ENCODE measurements at places on chromosomes 7 and 10. TPM values are rescaled to one million over a fixed set of nuclear protein-coding genes. Genes with fewer than 3 reads are reported as not detected.

- H3K4me1 ChIP-seq: peaks cover 59% of the 10 kb centered on the region
- peaks cover 1% of the 10 kb centered on the region for H3K36me3 ChIP-seq
- no peaks in the 10 kb centered on the region for H3K27me3 ChIP-seq
- no peak for DNase-seq
- no peak overlapping the region for H3K4me3 ChIP-seq
- no peak overlapping the region for H3K27ac ChIP-seq
Measured at GRCh38 chr7:105853931-105854419, 22.4 kb downstream of the ATXN7L1 start.

DNA sequence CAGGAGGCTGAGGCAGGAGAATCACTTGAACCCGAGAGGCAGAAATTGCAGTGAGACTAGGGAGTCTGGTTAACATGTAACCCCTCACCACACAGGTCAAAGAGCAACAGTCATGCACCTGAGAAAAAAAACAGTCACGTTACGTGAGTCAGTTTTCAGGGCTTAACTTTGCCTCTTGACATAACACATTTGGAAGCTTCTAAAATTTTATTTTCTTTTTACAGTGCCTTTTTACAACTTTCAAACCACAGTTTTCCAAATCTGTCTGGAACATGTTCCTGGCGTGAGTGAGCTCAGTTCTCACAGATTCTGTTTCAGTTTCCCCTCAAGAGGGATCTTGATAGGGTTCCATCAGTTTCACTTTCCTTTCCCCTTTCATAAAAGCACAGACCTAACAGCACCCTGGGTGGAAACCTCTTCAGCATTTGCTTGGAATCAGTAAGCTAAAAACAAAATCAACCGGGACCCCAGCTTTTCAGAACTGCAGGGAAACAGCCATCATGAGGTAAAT is 4.4 kb downstream of the IFIT3 start:
- peaks cover 7% of the 10 kb centered on the region for H3K36me3 ChIP-seq
- H3K4me1 ChIP-seq: peaks cover 57% of the 10 kb centered on the region
- peak overlapping the region; percentile 86 for H3K27ac ChIP-seq
- H3K27me3 ChIP-seq: peaks cover 46% of the 10 kb centered on the region

The SPDYE16 gene
- total RNA-seq: 0.12 TPM

GRCh38 chr10:50367732-50368131 is 116.4 kb upstream of the ASAH2 start:
- peaks cover 39% of the 10 kb centered on the region for H3K36me3 ChIP-seq
- H3K27me3 ChIP-seq: no peaks in the 10 kb centered on the region
- no peak overlapping the region for H3K4me3 ChIP-seq
- no peak overlapping the region for H3K27ac ChIP-seq
- peaks cover 8% of the 10 kb centered on the region for H3K4me1 ChIP-seq
- DNase-seq: no peak

- H3K27me3 ChIP-seq: peaks cover 15% of the 10 kb centered on the region
- no peak for DNase-seq
- H3K4me3 ChIP-seq: no peak overlapping the region
- no peaks in the 10 kb centered on the region for H3K4me1 ChIP-seq
- no peak overlapping the region for H3K27ac ChIP-seq
- H3K36me3 ChIP-seq: no peaks in the 10 kb centered on the region
Measured at GRCh38 chr7:118327174-118327573, 102.7 kb downstream of the ANKRD7 start.

- H3K4me3 ChIP-seq: peak overlapping the region; percentile 15
- H3K36me3 ChIP-seq: no peaks in the 10 kb centered on the region
- H3K27ac ChIP-seq: no peak overlapping the region
- DNase-seq: peak; percentile 38
Measured at GRCh38 chr10:116848032-116848943, 1.0 kb upstream of the ENO4 start.

The VSTM4 gene
- total RNA-seq: not detected

The ABCC2 gene
- total RNA-seq: 0.70 TPM

- no peak for DNase-seq
- no peak overlapping the region for H3K4me3 ChIP-seq
- H3K4me1 ChIP-seq: peaks cover 2% of the 10 kb centered on the region
- H3K27me3 ChIP-seq: peaks cover 61% of the 10 kb centered on the region
Measured at GRCh38 chr7:32428546-32428945, 61.6 kb downstream of the LSM5 start.

DNA sequence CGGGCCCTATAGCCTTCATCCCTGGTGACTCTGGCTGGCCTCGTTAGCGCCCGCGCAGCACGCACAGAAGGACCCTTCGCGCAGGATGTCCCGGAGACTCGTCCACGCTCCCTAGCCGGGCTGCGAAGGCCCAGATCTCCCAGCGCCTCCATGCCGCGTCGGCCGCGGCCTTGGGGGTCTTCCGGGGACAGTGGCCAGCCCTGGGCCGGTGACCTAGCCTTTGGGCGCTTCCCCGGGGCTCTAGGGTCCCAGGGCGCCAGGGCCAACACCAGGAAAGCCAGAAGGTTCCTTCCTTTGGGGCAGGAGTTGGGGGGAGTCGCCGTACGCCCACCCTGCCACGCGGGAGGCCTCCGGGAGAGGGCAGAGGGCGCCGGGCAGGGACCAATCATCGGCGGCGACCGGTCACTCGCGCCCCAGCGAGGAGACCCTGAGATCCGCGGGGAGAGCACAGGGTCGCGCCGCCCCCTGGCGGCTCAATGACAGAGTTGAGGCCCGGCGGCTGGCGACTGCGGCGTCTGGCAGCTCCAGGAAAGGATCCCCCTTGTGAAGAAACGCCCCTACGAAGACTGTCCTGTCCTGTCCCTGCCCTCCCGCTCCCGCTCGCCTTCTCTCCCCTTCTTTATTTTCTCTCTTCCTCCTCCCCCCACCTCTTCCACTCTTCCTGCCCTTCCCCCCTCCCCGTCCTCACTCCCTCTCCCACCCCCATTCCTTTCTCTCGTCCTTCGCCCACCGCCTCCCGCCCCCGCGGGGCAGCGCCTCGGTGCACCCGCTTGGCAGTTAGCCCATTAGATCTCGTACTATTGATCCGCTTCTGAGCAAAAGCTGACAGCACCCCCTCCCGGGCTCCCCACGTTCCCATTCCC is 62.3 kb upstream of the LBX1 start:
- peaks cover 79% of the 10 kb centered on the region for H3K27me3 ChIP-seq
- H3K36me3 ChIP-seq: no peaks in the 10 kb centered on the region
- peak overlapping the region; percentile 80 for H3K4me3 ChIP-seq
- H3K27ac ChIP-seq: no peak overlapping the region
- DNase-seq: peak; percentile 62
- peaks cover 12% of the 10 kb centered on the region for H3K4me1 ChIP-seq

GRCh38 chr10:30792025-30792424 is 162.5 kb upstream of the LYZL2 start:
- peaks cover 4% of the 10 kb centered on the region for H3K36me3 ChIP-seq
- no peaks in the 10 kb centered on the region for H3K27me3 ChIP-seq
- H3K4me1 ChIP-seq: peaks cover 30% of the 10 kb centered on the region
- peak overlapping the region; percentile 73 for H3K27ac ChIP-seq

The WNT8B gene
- not detected for total RNA-seq

The KCP gene
- total RNA-seq: 0.14 TPM

DNA sequence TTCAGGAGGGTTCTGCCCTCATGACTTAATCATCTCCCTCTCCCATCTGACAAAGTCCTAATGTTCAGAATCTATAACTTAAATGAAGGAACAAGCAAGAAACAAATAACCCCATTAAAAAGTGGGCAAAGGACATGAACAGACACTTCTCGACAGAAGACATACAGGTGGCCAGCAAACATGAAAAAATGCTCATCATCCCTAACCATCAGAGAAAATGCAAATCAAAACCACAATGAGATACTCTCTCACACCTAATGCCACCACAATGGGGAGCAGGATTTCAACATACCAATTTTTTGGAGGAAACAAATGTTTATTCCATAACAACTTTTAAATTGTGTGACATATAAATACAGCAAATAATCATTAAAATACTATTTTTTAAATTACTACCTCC is 3.0 kb upstream of the HTR7 start:
- no peak overlapping the region for H3K4me3 ChIP-seq
- peaks cover 72% of the 10 kb centered on the region for H3K27me3 ChIP-seq
- peaks cover 7% of the 10 kb centered on the region for H3K4me1 ChIP-seq
- H3K36me3 ChIP-seq: no peaks in the 10 kb centered on the region
- no peak overlapping the region for H3K27ac ChIP-seq

GRCh38 chr7:13563257-13563656 is 426.2 kb downstream of the ETV1 start:
- no peaks in the 10 kb centered on the region for H3K36me3 ChIP-seq
- H3K27me3 ChIP-seq: peaks cover 3% of the 10 kb centered on the region
- no peak overlapping the region for H3K27ac ChIP-seq
- DNase-seq: no peak
- no peak overlapping the region for H3K4me3 ChIP-seq

The CNTNAP2 gene
- total RNA-seq: 0.22 TPM

DNA sequence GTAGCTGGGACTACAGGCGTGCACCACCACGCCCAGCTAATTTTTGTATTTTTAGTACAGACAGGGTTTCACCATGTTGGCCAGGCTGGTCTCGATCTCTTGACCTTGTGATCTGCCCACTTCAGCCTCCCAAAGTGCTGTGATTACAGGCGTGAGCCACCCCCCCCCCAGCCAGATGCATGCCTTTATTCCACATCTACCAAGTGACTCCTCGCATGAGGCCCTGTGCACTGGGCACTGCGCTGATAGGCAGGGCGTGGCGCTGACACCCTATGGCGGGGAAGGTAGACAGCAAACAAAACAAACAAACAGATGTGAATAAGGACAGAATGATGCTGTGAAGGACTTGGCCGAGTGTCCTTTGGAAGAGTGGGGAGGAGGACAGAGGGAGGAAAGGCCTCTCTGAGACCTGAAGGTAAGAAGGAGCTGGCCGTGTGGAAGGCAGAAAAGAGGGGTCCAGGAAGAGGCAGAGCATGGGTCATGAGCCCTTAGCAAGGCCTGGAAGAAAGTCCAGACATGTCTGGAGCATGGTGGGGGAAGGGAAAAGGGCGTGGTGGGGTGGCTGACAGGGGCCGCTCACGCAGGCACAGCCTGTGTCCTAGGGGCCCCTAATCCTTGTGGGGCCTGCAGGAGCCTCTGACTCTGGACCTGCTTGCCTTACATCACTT is 47.5 kb upstream of the CACUL1 start:
- H3K4me3 ChIP-seq: no peak overlapping the region
- H3K36me3 ChIP-seq: no peaks in the 10 kb centered on the region
- DNase-seq: no peak

The GPR37 gene
- not detected for total RNA-seq

DNA sequence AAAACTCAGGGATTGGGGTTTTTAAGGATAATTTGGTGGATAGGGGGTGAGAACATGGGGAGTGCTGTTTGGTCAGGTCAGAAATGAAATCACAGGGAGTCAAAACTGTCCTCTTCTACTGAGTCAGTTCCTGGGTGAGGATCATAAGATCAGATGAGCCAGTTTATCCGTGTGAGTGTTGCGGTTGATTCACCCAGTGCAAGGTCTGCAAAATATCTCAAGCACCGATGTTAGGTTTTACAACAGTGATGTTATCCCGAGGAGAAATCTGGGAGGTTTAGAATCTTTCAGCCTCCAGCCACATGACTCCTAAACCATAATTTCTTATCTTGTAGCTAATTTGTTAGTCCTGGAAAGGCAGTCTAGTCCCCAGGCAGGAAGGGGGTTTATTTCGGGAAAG is 31.7 kb upstream of the AGR2 start:
- H3K36me3 ChIP-seq: no peaks in the 10 kb centered on the region
- no peak overlapping the region for H3K27ac ChIP-seq
- no peaks in the 10 kb centered on the region for H3K27me3 ChIP-seq
- no peak overlapping the region for H3K4me3 ChIP-seq

GRCh38 chr7:37665352-37666022 is 18.1 kb upstream of the GPR141 start:
- no peak overlapping the region for H3K4me3 ChIP-seq
- no peaks in the 10 kb centered on the region for H3K4me1 ChIP-seq
- H3K27ac ChIP-seq: no peak overlapping the region
- H3K36me3 ChIP-seq: no peaks in the 10 kb centered on the region
- H3K27me3 ChIP-seq: peaks cover 30% of the 10 kb centered on the region

DNA sequence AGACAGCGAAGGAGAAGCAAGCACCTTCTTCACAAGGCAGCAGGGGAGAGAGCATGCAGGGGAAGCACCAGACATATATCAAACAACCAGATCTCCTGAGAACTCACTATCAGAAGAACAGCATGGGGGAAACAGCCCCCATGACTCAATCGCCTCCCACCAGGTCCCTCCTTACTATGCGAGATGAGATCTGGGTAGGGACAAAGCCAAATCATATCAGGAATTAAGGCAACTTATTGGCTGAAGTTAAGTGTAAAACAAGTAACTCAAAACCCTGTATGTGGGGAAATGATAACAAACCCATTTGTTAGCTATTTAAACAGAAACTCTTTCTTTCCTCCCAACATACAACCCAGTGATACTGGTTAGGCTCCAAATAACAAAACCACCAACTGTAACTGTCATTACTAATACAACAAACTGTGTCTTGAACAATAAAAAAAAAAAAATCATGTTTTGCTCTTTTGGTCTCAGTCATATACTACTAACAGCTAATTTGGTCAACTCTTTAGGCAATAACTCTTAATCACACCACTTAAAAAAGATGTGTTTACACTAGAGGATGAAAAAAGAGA is 57.8 kb downstream of the MINDY3 start:
- no peak overlapping the region for H3K4me3 ChIP-seq
- H3K27ac ChIP-seq: no peak overlapping the region
- H3K4me1 ChIP-seq: peaks cover 7% of the 10 kb centered on the region
- H3K27me3 ChIP-seq: no peaks in the 10 kb centered on the region

- H3K27ac ChIP-seq: peak overlapping the region; percentile 89
Measured at GRCh38 chr10:100347568-100348195, 649 bp downstream of the SCD start.

DNA sequence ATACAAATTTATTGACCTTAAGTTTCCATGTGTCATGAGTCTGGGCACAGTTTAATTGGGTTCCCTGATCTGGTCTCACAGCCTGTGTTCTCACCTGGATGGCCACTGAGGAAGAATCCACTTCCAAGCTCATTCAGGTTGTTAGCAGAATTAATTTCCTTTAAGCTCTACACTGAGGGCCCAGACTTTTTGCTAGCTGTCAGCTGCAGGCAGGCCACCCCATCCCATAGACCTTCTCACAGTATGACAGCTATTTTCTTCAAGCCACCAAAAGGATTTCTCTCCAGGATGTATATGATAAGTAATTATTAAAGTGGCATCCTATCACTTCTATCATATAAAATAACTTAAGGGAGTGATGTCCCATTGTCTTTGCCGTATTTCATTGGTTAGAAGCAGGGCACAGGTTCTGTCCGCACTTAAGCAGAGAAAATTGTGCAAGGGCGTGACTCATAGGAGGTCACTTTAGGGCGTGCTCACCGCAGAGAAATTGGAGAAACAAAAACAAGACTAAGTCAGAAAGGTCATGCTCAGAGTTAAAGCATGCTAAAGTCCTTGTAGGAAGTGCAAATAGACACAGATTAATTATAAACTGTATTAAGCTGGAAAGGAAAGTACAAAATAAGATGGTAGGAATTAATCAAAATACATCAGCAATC is 109.9 kb downstream of the AHR start:
- H3K36me3 ChIP-seq: no peaks in the 10 kb centered on the region
- peaks cover 20% of the 10 kb centered on the region for H3K27me3 ChIP-seq
- H3K4me3 ChIP-seq: no peak overlapping the region
- no peak for DNase-seq

GRCh38 chr10:93131986-93132385 is 58.3 kb downstream of the CYP26A1 start:
- H3K4me1 ChIP-seq: peaks cover 2% of the 10 kb centered on the region
- H3K36me3 ChIP-seq: peaks cover 1% of the 10 kb centered on the region
- H3K27me3 ChIP-seq: no peaks in the 10 kb centered on the region
- DNase-seq: no peak

The SGCE gene
- 0.19 TPM for total RNA-seq

The NAT16 gene
- not detected for total RNA-seq

- H3K27ac ChIP-seq: no peak overlapping the region
- H3K27me3 ChIP-seq: peaks cover 29% of the 10 kb centered on the region
- no peak for DNase-seq
- H3K4me3 ChIP-seq: no peak overlapping the region
- H3K4me1 ChIP-seq: no peaks in the 10 kb centered on the region
- no peaks in the 10 kb centered on the region for H3K36me3 ChIP-seq
Measured at GRCh38 chr10:69807122-69807521, 5.4 kb downstream of the COL13A1 start.

The HOXA3 gene
- not detected for total RNA-seq

The MARVELD1 gene
- 4.1 TPM for total RNA-seq

Data from activated naive CD8-positive, alpha-beta T cell treated with anti-CD3 and anti-CD28 coated beads for 36 hours (primary cell).